Forelimb muscle (tissue), 1 donor: ENCODE measurements at places on chromosomes 13 and 19. TPM values are rescaled to one million over a fixed set of nuclear protein-coding genes. Genes with fewer than 3 reads are reported as not detected.

The CFAP97D2 gene
- not detected for polyA plus RNA-seq

The ATP4A gene
- not detected for polyA plus RNA-seq

The LILRA5 gene
- polyA plus RNA-seq: 0.44 TPM

The ZNF878 gene
- polyA plus RNA-seq: 0.57 TPM

The CYP4F12 gene
- 0.62 TPM for polyA plus RNA-seq

The FOXA3 gene
- polyA plus RNA-seq: not detected

The B9D2 gene
- 2.8 TPM for polyA plus RNA-seq

The PTH2 gene
- not detected for polyA plus RNA-seq

The ZNF582 gene
- 6.9 TPM for polyA plus RNA-seq

The CYSLTR2 gene
- polyA plus RNA-seq: 0.14 TPM

The CERS4 gene
- polyA plus RNA-seq: 12.5 TPM

The CKM gene
- 3,869 TPM for polyA plus RNA-seq

The CYP2F1 gene
- not detected for polyA plus RNA-seq

The SMAD9 gene
- polyA plus RNA-seq: 13.3 TPM

GRCh38 chr13:73210218-73210883 is 151.5 kb downstream of the KLF5 start:
- no peak for DNase-seq

- DNase-seq: no peak
Observed at GRCh38 chr13:73939071-73939380, 195.2 kb downstream of the KLF12 start.

- DNase-seq: no peak
Observed at GRCh38 chr13:71879129-71879535, 12.1 kb upstream of the DACH1 start.

DNA sequence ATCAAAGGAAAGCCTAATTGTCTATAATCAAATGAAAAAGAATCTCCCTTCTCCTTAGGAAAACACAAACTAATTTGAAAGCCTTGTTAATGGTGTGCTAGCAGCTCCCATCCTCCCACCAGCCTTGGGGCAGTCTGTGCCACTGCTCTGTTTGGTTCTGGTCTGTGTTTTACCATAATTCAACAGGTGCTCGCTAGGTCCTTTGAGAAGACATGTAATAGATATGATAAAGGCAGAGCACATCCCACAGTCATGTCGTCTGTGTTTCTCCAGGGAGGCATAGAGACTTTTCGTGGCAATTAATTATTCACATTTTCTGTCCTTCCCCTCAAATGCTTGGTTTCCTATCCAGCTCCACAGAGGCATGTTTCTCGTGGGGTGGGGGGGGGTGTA is 23.8 kb downstream of the FAM124A start:
- no peak for DNase-seq

GRCh38 chr13:112325142-112325808 is 50.9 kb upstream of the SPACA7 start:
- no peak for DNase-seq

GRCh38 chr13:110347535-110348308 is 40.6 kb downstream of the COL4A2 start:
- DNase-seq: no peak

GRCh38 chr13:36839981-36840380 is 21.0 kb downstream of the RFXAP start:
- DNase-seq: no peak

DNA sequence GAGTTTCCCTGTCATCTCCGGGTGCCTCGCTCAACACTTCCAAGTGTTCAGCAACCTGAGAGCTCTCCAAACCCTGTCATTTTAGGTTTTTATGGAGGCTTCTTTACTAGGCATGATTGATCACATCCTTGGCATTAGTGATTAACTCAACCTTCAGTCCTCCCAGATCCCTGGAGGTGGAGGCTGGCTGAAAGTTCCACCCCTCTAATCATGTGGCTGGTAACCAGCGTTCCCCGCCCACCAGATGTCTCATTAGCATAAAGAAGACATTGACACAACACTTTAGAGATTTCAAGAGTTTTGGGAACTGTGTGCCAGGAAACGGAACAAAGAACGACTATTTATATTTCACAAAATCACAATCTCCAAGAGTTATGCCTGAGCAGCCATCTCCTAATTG is 71.1 kb upstream of the RGCC start:
- no peak for DNase-seq

GRCh38 chr19:795691-796581 is 1.3 kb upstream of the PTBP1 start:
- no peak for DNase-seq

DNA sequence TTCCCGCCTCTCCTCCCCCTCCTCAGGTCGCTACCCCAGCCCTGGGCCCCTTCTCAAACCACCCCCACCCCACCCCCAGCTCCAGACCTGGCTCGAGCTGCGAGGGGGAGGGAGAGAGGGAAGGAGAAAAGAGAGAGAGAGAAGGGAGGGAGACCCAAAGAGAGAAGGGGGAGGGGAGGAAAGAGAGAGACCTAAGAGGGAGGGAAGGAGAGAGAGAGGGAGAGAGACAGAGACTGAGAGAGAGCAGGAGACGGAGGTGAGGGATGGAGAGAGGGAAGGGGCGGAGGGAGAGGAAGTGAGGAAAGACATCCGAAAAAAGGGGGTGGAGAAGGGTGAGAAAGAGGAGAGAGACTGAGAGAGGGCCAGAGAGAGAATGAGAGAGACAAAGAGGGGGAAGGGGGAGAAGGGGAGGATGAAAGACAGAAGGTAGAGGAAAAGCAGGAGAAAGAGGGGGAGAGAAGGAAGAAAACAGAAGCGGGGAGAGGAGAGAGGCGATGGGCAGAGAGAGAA is 2.0 kb upstream of the SPACA6 start:
- DNase-seq: no peak

- DNase-seq: no peak
Observed at GRCh38 chr13:35460061-35460460, 16.4 kb downstream of the MAB21L1 start.

GRCh38 chr13:98688373-98688772 is 64.1 kb downstream of the SLC15A1 start:
- no peak for DNase-seq

DNA sequence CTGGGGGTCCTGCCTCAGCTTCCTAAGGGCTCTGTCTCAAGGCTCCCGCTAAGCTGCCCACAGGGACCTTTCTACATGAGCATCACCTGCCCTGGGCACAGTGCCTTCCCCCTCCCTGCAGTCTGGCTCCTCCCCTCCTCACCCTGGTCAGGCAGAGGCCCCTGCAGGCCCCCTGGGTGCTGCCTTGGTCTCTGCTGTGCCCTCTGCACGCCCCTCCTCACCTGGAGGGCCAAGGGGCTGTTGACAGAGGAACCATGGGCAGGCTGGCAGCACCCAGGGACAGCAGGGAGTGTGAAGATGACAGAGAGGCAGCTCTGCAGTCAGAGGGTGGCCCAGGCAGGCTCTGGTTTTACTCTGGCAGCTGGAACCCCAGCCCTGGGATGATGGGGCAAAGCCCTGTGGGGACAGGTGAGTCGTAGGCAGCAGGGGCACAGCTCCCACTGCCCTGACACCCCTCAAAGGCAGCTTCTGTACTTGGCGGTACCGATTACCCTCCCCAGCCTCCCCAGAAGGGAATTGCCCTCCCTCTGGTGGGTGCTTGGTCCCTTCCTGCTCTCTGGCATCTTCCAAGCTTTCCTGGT is 43.1 kb downstream of the SUGP2 start:
- no peak for DNase-seq

DNA sequence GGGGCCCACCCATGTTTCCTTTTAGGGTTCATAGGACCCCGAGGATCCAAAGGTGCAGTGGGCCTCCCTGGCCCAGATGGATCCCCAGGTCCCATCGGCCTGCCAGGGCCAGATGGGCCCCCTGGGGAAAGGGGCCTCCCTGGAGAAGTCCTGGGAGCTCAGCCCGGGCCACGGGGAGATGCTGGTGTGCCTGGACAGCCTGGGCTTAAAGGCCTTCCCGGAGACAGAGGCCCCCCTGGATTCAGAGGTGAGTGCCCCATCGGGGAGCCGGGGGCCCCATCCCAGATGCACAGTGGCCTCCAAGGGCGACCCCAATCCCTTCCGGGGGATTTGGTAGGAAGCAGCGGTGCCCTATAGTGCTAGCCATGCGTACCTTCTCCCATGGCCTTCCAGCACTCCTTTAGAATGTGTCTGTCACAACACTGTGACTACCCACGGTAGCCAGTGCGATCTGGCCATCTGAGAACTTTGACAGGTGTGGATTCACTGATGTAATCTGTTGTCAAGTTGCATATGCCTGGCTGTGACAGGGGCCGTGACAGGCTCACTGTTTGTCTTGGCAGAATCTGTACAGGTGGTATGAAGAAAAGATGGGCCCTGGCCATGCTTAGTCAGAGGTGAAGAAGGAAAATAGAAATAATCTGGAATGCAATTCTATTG is 88.5 kb downstream of the RAB20 start:
- DNase-seq: no peak

GRCh38 chr13:53182724-53183123 is 154.1 kb downstream of the OLFM4 start:
- no peak for DNase-seq

DNA sequence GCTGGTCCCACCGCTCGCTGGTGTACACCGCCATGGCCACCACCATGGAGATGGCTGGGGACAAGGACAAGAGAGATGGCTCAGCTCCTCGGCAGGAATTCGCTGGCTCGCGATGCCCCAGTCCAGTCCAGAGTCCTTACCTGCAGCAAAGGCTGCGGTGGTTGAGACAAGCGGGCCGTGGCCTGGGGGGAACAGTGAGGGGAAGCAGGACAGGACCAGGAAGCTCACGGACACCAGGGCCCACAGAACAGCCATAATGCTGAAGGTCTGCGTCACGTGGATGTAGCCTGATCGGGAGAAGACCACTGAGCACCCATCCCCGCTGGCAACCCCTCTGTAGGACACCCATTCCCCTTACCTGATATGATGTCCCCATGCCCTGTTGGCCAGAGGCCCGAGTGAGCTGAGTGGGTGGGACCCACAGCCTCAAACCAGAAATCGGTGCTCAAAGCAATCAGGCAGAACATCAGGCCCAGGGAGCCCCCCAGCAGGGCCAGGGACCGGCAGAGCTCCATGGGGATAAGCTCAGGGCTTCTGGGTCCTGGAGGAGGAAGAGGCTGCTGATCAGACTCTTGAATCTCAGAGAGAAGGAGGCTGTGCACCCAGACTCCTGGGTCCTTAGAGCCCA is 319 bp downstream of the NKG7 start:
- no peak for DNase-seq

DNA sequence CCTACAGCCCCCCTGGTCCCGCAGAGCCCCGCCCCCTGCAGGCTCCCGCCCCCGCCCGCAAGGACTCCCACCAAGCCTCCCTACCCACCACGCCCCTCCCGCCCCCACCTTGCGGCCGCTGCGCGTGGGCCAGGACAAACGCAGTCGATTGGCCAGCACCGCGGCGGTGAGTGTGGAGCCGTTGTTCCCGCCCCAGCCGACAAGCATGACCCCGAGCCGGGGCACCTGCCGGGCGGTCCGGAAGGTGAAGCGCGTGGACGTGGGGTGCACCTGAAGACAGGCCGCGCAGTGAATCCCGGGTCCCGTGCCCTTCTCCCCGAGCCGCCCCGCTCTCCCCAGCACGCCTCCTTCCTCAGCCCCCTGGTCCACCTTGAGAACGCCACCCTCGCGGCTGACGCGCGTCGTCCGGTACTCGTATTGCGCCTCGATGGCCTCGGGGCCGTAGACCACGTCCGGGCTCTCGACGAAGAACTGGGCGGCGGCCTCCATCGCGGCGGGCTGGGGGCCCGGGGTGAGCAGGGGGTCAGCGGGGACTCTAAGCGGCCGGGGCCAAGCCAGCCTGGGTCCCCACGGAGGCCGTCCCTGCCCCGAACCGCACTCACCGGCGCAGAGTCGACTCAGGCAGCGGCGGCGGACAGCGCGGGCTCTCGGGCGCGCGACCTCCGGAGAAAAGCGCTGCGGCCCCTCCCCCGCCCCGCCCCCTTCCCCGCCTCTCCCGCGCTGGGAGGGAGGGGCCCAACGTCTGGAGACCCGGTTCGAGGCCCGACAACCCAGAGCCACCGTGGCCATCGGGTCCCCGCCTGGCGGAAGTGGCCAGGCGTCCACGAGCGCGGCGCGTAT is at the start of gene ISYNA1:
ISYNA1 (minus strand) TSS at position 643 of the 840 bp plus-strand sequence; CDS start at position 489, 154 bp downstream.
- no peak for DNase-seq

- DNase-seq: no peak
Observed at GRCh38 chr13:20188667-20189553, 3.8 kb downstream of the GJB2 start.

DNA sequence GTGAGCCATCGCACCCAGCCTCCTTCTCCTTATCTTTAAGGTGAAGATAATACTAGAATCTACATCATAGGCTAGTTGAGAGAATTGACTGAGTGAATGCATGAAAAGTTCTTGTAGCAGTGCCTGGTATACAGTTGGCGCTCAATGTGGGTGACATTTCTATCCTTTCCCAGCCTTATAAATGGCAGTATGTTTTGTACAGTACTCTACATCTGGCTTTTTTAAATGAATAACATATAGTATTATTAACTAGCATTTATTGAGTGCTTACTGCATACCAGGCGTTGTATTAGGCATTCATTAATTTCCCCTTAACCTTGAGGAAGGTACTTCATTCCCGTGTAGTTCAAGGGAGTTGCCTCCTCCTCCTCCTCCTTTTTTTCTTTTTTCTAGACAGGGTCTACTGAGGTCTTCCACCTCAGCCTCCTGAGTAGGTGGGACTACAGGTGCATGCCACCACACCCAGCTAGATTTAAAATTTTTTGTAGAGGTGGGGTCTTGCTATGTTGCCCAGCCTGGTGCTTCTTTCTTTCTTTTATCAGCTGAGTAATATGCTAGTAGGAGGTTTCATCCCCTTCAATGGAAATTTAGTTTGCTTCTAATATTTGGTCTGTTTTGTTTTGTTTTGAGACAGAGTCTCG is 2.8 kb downstream of the C5AR1 start:
- no peak for DNase-seq

DNA sequence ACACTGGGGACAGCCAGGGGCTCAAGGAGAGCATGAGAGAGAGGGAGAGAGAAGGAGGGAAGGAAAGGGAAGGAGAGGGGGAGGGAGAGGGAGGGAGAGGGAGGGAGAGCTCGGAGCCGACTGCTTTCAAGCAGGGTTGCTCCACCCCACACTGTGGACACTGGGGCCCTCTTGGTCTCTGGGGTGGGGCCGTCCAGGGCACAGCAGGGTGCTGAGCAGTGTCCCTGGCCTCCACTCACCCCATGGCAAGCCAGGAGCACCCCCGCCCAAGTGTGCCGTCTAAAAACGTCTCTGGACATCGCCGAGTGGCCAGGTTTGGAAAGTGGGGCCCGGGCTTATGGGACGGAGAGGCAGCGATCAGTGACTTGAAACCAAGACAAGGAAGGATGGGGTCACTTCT is 20.9 kb downstream of the DPP9 start:
- DNase-seq: no peak

- DNase-seq: no peak
Observed at GRCh38 chr19:8584965-8585893, 8.0 kb upstream of the MYO1F start.

DNA sequence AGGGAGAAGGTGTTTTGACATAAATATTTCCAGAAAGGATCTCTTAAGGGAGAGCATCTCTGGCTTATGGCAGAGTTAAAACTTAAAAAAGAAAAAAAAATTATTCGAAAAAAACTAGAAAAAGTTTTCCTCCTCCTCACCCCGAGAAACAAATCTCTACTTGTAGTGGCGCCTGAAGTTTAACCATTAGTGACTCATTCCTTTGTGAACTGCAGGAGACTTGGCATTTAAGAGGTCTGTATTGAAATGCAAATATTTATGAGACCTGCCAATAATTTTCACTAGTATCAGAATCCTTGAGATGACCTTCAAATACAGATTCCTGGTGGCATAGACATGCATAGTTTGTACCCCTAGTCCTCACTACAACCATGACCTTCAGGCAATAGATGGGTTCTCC is 64.9 kb upstream of the MED4 start:
- no peak for DNase-seq

GRCh38 chr13:44306371-44307192 is 67.0 kb upstream of the SERP2 start:
- DNase-seq: no peak
